ENCODE measurements at places on chromosomes 12 and 14.

GRCh38 chr14:26132061-26132645, 465.7 kb downstream of the NOVA1 start:
- DNase-seq: no peak

- DNase-seq: no peak
Observed at GRCh38 chr14:96792591-96792990, 4.6 kb upstream of the VRK1 start.

- DNase-seq: no peak
Observed at GRCh38 chr12:12791756-12792369, 6.4 kb downstream of the APOLD1 start.

- DNase-seq: no peak
Observed at GRCh38 chr12:3944620-3945019, 71.4 kb upstream of the PARP11 start.

GRCh38 chr14:102750376-102750775, 26.9 kb upstream of the TRAF3 start:
- no peak for DNase-seq

DNA sequence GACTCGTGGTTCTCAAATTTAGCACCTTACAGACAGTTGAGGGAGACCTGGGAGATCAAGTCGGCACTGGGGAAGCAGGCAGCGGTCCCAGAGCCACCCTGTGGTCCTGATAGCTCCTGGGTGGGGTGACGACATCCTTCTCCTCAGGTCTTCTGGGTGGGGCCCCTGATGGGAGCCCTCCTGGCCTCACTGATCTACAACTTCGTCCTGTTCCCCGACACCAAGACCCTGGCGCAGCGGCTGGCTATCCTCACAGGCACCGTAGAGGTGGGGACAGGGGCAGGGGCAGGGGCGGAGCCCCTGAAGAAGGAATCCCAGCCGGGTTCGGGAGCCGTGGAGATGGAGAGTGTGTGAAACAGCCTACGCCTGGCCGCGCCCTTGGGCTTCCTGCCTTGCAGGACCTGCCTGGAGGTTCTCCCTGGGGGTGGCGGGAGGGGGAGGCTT, 2.6 kb downstream of the AQP6 start:
- DNase-seq: no peak

DNA sequence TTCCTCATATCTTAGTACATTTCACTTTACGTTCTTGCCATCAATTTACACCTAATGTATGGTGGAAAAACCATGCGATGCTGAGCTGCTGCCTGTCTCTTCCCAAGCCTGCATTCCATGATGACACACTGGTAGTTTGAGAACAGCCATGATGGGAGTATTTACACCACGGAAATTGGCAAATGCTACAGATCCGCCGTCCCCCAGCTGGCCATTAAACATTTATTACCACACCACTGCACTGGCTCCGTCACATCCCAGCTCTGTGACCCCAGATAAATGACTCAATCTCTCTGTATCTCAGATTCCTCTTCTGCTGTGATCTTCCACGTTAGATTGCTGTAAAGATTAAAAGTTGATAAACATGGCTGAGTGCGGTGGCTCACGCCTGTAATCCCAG, 13.9 kb downstream of the ESRRB start:
- DNase-seq: no peak

DNA sequence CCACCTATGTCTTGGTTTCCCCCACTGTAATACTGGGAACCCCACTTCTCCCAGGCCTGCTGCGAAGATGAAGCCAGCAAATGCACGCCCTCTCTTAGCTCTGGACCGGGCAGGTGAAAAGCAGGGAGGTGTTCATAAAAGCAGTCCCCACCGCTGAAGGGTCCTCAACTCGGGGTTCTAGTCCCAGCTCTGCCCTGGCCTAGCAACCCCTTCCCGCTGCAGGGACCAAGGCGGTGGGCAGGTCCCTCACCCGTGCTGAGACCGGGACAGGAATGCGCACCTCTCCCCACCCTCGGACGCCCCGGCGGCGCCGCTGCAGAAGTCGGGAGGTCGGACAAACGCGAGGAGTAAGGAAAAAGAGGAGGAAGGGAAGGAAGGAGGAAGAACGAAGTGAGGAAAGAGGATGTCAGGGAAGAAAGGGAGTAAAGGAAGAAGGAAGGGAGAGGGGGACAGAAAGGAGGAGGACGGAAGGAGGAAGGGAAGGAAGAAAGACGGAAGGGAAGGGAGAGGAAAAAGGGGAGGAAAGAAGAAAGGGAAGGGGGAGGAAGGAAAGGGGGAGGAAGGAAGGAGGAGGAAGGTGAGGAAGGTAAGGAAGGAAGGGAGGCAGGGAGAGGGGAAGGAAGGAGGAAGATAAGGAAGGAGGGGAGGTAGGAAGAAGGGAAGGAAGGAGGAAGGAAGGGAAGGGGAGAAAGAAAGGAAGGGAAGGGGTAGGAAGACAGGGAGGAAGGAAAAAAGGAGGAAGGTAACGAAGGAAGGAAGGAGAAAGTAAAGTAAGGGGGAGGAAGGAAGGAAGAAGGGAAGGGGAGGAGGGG, 701 bp downstream of the SPRING1 start:
- no peak for DNase-seq

GRCh38 chr12:1471224-1471623, 123.2 kb downstream of the FBXL14 start:
- no peak for DNase-seq

- no peak for DNase-seq
Observed at GRCh38 chr12:15801770-15802744, 12.9 kb upstream of the EPS8 start.

DNA sequence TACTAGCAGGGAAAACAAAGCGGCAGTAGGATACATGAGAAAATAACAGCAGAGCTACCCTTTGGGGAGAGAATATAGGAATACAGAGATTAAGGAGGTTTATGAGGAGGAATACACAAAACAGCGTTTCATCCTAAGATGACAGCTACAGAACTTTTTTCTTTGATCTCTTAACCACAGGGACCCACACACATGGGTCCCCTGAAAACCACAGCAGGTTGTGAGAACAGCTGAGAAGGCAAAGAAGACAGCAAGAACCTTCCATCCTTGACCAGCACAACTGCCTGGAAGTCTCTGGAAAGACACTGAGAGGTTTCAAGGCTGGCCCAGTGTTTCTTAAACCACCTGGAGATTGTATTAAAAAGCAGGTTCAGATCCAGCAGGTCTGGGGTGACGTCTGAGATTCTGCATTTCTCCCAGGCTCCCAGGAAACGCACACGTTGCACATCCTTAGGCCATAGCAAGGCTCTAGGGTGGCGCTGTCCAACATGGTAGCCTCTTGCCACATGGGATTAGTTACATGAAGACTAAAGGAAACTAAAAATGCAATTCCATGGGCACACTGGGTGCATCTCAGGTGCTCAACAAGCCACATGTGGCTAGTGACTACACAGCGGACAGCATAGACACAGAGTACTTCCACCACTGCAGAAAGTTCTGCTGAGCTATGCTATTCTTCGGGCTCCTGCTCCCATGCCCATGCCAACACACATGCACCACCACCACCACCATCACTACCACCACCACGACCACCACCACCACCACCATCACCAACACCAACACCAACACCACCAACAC, 92.3 kb downstream of the FOXN3 start:
- DNase-seq: no peak

GRCh38 chr12:123937707-123938591, 34.7 kb downstream of the CCDC92 start:
- peak; percentile 9 for DNase-seq

GRCh38 chr14:99838639-99839134, 45.5 kb downstream of the EML1 start:
- no peak for DNase-seq

- DNase-seq: no peak
Observed at GRCh38 chr12:63403256-63403655, 252.3 kb upstream of the AVPR1A start.

DNA sequence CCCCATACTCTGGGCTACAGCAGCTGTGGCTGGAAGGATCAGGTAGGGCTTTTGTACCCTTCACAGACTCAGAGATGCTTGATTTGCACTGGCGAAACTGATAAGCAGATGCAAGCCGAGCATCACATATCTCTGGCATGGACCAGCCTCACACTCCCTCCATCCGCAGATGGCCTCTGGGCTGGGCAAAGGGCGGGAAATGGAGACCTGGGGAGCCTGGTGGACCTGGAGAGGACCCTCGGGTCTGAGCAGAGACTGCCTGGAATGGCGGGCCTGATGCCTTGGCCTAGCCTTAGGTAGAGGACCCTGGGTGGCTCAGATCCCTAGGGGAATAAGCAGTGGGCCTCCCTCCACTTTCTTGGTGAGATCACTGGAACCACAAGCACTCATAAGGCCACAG, 53.2 kb downstream of the GALNT16 start:
- DNase-seq: no peak

DNA sequence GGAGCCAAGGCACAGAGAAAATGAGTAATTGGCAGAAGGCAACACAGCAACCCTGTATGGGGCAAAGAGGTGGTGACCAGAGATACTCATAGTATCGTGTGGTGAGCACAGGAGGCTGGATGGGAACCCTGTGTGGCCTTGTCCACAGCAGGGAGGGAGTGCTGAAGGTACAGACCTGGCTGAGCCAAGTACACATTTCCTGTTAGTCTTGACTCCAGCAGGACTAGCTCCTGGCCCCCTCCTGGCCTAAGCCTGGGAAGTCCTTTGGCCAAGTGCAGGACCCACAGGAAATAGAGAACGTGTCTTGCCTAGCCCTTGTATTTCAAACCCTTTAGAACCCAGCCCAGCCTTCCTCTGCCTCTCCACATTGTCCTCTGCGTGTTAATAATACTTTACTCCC, 289.8 kb upstream of the PWP1 start:
- DNase-seq: no peak

GRCh38 chr14:51787352-51787751, 73.1 kb upstream of the GNG2 start:
- no peak for DNase-seq

- no peak for DNase-seq
Observed at GRCh38 chr12:76685246-76685678, 78.7 kb upstream of the ZDHHC17 start.

- peak; percentile 72 for DNase-seq
Observed at GRCh38 chr14:99605299-99605961, 1.4 kb upstream of the CCDC85C start.

DNA sequence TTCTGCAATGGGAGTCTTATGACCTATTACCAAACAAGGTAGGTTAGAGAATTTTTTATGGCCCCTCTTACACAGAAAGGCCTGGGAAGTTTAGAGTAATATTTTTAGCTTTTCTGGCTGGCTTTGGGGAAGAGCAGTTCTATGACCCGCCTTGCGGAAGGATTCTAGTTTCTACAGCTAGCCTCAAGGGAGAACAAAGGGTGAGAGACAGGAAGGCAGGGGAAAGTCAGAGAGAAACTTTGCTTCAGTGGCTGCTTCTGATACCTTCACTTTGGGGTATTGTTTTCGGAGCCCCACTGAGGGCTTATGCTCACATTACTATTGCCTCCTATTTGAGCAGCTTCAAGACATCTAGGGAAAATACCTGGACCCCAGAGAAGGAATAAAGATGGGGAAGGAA, 80.7 kb upstream of the NUDT4 start:
- no peak for DNase-seq

DNA sequence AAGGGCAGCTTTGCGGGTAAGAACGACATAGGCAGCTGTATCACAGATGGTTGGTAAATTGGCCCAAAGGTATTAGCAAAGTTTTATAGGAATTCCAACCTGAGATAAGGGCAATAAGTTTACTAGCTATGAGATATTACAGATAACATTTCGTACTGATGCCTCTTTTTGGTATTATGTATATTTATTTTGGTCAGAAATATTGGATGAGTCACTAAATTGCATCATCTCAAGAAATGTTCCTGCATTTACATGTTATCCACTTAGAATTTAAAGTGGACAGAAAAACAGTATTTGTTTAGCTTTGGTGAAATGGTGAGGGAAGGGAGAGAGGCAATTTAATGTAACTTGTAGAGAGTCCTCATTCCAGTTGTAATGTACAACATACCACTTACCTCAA, 65.1 kb upstream of the PZP start:
- DNase-seq: no peak

DNA sequence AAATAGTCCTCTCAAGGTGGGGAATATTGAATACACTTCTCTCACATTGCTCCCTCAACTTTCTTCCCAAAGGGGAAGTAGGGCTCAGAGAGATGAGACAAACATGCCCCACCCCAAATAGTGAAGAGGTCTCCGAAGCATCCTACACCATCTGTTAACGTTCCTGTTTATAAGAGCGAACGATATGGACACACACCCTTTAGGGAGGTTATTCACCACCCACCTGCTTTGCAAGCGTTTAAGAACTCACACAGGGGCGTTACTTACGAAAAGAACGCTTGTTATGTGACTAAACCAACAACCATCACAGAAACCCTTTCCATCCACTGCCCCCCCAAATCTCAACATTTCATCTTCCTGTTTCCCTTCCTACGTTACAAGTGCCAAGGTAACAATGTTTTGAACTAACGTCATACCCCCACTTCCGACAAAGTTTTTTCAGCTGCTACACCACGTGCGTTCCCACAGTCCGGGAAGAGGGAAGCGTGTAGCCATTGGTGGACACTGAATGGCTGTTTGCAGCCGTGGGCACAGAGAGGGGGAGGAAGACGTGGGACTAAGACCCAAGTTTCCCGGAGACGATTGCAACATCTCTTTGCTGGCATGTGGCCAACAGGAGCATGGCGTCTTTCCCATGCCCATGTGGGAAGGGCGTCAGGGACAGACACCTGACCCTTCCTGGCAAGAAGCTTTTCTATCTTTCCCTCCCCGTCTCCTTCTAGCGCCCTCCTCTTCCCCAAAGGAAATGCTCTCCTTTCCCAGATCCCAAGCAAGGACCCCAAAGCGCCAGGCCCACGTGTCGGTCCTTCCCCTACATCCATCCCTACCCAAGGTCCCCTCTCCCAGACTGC, 1.2 kb downstream of the YBX3 start:
- DNase-seq: no peak

DNA sequence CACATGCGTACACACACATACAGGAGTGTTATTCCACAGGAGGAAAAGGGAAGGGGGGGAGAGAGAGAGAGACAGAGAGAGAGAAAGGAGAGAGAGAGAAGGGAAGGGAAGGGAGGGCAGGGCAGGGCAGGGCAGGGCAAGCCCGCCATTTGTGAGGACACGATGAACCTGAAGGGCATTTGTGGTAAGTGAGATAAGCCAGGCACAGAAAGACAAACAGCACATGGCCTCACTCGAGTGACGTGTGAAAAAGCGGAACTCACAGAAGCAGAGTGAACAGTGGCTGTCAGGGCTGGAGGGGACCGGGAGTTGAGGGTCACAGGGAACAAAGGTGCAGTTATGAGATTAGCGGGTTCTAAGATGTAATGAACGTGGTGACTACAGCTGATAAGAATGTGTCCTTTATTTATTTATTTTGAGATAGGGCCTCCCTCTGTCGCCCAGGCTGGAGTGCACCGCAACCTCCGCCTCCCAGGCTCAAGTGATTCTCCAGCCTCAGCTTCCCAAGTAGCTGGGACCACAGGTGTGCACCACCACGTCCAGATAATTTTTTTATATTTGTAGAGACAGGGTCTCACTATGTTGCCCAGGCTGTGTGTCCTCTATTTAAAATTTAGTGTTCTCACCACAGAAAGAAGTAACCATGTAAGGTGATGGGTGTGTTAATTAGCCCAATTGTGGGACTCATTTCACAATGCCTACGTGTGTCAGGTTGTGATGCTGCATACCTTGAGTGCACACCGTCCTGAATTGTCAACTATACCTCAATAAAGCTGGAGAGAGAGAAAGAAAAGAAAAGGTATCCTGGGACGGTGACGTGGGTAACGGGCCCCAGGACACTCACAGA, 18.7 kb upstream of the FBRSL1 start:
- no peak for DNase-seq

GRCh38 chr14:52987514-52987913, 36.7 kb upstream of the FERMT2 start:
- no peak for DNase-seq

GRCh38 chr14:51012055-51012454, 67.8 kb upstream of the PYGL start:
- no peak for DNase-seq

GRCh38 chr12:118455327-118455726, 79.0 kb downstream of the SUDS3 start:
- DNase-seq: no peak

Measured in effector memory CD4-positive, alpha-beta T cell (primary cell).